ENCODE measurements at places on chromosomes 11 and 22.

DNA sequence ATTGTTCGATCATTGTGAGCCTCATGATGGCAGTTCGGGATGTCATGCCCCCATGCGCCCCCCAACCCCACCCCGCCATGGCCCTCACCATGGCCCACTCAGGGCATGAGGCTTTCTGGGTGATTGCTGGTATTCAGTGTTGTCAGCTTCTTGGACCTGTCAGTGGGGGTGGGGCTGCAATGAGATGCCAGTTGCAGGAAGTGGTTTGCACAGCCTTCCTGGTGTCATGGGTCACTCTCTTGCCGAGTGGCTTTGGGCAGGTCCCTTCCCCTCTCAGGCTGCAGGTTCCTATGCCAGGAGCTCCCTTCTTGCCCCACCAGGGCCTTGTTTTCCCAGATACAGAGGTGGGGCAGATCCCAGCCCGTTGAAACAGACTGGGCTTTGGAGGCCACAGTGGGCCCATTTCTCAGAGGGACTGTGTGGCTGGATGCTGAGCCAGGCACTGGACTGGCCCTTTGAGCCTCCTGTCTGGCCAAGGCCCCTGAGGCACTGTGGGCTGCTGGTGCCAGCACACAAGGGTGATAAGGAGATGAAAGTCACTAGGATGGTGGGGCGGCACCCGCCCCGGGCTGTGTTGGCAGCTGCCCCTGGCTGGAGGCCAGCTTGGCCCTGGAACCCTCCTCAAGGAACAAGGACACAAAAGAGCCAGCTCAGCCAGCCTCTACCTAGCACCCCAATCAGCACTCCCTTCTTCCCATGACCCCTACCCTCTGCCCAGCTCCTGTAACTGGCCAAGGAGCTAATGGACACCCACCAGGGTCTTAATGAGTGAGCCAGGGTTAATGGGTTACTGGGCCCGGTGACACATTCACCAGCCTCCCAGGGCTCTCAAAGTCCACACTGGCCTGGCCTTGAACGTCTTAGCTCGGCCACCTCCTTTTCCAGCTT, 1.5 kb upstream of the GGT1 start:
- no peak for DNase-seq

DNA sequence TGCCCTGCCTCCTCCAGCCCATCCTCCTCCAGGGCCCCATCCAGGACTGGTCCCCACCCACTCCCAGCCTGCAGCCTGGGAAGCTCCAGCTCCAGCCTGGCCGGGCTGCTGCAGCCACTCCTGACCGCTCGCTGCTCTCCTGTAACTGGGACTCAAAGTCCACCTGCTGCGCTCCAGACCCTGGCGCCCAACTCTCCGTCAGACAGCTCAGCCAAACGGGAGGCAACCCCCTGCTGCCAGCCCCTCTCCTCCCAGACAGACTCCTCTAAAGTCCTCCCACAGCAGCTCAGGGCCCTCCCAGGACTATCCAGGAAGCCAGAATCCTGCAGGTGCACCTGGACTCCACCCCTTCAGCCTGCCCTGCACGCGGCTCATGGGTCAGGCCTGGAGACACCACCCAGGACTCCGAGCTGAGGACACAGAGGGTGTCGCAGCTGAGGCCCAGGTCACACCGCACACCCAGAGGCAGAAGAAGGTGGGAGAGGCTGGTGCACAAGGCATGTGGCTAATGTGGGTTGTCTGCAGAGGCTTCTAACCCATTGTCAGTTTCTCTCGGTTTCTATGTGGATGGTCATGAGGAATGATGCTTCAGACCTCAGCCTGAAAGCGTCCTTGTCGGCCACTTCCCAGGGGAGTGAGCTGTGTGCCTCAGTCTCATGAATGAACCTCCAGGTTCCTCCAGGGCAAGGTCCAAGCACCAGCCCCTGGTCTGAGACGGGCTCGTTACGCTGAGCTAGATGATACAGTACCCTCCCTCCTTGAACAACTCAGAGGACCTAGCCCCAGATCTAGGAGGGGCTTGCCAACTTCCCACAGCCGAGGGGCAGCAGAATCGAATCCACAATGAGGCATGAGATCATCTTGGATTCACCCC, 1514.8 kb downstream of the TBC1D22A start:
- DNase-seq: no peak

GRCh38 chr11:105690467-105690866, 80.6 kb downstream of the GRIA4 start:
- DNase-seq: no peak

- no peak for DNase-seq
These were observed 334.7 kb upstream of the NARS2 start for GRCh38 chr11:78909386-78909785.

DNA sequence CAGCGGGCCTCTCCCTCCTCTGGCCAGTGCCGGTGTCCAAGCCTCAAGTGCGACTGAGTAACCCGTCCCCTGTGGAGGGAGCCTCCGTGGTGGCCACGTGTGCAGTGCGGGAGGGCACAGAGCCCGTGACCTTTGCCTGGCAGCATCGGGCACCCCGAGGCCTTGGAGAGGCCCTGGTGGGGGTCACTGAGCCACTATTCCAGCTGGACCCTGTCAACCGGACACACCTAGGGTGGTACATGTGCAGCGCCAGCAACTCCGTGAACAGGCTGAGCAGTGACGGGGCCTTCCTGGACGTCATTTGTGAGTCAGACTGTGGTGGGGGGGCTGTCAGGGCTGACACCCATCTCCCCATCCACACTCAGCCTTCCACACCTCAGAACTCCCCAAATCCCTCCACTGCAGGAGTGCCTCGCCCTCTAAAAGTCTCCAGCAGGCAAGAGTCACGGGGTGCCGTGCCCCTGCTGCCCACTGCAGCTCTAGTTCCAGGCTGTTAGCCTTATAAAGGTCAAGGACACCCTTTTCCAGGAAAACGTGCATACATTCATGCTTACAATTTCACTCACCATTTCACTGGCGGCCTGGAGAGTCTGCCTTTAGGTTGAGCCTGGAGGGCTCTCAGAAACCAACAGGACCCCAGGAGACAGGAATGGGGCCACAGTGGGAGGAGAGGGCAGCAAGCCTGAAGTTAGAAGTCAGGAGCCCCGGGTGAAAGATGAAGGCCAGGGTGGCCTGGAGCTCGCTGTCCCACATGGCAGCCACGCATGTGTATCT, 2.6 kb downstream of the VSIG10L2 start:
- no peak for DNase-seq

- DNase-seq: no peak
These were observed 7.0 kb upstream of the CASP12 start for GRCh38 chr11:104905271-104905670.

DNA sequence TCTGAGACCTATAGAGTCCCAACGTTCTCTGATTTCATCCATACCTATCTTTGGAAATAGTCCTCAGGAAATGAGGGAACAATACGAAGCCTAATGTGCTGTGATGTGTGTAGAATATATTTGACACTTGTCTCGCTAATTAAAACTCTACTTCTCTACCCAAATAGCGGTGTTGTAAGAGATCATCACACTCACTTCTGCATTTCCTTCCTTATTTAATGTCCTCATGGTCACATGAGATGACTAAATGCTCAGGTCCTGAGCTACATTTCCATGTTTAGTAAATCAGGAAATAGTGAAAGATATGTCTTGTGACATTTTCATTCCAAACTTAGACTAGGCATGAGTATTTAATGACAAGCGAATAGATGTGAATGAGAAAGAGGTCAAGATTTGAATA, 112.3 kb downstream of the MAML2 start:
- DNase-seq: no peak

DNA sequence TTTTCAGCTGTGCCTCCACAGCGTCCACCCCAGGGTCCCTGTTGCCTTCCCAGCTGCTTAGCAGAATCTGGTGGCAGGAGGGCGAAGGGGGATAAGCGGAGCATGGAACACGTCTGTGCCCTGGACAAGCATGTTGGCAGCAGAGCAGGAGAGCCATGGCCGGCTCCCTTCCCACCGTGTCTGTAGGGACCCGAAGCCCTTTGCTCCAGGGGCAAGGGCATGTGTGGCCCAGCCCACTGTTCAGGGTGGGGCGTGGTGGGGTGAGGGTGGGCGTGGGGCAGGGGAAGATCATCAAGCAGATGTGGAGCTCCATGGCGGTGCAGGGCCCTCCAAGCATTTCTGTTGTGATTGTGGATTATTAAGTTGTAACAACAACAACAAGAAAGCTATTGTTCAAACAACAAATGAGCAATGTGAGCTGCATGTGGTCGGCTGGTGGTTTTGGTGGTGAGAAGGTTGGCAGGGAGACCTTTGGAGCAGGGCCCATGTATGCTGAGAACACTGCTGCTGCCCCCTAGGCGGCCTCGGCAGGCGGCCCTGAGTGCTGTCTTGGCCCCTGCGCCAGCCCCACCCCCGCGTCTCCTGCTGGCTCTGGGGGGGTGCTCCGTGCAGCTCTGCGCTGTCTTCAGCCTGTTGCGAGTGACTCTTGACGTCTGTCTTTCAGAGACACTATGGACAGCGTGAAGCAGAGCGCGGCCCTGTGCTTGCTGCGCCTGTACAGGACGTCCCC, 50.9 kb downstream of the AP2A2 start:
- no peak for DNase-seq

- no peak for DNase-seq
These were observed 20.8 kb downstream of the TOB2 start for GRCh38 chr22:41425660-41426365.

GRCh38 chr11:31714840-31715239, 96.3 kb downstream of the PAX6 start:
- no peak for DNase-seq

- no peak for DNase-seq
These were observed 57.6 kb downstream of the KCNC1 start for GRCh38 chr11:17792161-17792560.

GRCh38 chr11:93526641-93527583, 16.3 kb downstream of the SMCO4 start:
- DNase-seq: no peak

- DNase-seq: no peak
These were observed 41.6 kb downstream of the PRCP start for GRCh38 chr11:82858556-82859091.

DNA sequence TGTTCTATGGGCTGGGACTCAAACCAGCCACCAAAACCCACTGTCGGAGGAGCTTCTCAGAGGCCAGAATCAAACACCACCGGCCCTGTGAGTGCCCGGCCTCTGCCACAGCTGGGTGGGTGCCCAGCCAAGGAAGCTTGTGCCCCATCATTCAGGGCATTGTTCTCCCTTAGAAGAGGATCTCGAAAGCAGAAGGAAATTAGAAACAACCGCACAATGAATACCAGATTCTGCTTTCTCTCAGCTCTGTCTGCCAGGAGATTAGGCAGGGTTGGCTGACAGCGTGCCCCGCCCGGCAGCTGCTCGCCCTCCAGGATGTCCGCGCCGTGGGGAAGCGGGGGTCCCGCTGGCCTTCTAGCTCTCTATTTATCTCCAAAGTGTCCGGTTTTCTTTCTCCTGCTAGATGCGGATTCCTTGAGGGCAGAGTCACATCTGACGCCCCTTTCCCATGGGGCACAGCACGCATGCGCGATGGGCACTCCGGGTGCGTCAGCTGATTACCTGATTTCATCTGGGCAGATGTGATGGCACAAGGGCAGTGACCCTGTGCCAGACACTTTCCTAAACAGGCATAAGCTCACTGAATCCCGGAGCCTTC, 25.5 kb downstream of the SCGB1A1 start:
- DNase-seq: no peak

DNA sequence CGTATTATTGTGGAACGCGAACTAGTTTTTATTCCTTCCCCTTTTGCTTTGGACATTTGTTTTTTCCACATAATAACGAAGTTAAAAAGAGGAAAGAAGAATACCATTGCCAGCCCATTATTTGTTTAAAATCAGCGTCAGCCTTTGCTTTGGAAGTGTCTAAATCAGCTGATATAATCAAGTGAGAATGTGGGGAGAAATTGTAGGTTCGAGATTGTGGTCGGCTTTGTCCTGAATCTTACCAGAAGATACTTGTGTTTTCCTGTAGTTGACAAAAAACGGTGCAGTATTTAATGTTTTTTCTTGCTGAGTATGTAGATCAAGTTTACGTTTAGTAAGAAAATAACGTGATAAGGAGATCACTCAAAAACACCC, 935 bp downstream of the ZNF143 start:
- no peak for DNase-seq

GRCh38 chr22:27386186-27386585, 415.4 kb downstream of the MN1 start:
- no peak for DNase-seq

DNA sequence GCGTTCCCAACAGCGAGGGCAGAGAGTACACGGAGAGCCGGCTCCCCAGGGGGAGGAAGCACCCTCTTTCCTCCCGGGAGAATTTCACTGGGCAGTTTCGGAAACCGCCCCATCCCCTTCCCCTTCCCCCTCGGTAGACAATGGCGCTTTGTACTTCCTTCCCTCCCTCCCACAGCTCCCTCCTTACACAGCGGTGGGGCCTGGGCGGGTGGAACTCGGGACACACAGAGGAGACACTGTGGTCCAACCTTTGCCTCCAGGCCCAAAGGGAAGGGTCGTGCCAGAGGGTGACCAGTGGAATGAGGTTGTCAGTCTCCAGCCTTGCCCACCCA, 4.3 kb downstream of the SMTN start:
- no peak for DNase-seq

GRCh38 chr11:85694385-85694980, 8.5 kb upstream of the CCDC89 start:
- DNase-seq: no peak

GRCh38 chr11:126530416-126530815, 174.9 kb downstream of the ST3GAL4 start:
- no peak for DNase-seq

DNA sequence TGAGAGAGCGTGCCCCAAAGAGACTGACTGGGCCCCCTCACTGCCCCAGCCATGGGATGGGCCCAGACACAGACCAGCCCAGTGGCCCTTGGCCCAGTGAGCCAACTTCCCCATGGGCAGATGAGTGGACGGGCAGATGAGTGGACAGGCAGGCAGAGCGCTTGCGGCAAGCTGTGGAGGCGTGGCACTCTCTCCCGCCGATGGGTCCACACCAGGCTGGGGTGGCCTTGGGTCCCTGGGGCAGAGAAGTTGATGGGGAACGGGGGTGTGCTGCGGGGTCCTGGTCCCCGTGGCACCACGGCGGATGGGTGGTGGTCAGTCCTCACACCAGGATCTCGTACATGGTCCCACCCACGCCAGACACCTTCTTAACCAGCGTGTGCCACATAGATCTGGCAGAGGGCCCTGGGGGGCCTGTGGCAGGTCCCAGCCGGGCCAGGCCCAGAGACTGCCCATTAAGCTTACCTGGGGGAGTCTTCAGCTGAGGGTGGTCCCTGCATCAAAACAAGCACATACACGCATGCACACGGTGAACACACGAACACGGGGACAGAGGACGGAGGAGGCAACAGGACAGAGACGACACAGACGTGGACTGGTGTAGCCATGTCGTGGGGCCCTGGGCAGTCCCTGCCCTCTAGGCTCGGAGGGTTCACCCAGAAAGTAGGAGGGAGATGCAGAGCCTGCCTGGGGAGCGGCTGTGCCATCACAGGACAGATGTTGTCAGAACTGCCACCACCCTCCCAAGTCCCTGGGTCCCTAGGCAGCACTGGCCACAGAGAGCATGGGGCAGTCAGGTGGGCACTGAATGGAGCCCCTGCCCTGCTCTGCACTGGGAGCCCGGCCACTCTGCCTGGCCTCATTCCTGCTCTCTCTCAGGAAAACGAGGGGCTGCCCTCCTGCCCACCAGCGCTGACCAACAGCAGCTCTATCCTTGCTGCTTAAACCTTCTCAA, 182.2 kb downstream of the IGLL1 start:
- DNase-seq: no peak
